RWPE2 (cell line): ENCODE measurements at places on chromosomes 4 and X.

- DNase-seq: no peak
Observed at GRCh38 chr4:76003620-76004019, 3.7 kb downstream of the CXCL9 start.

DNA sequence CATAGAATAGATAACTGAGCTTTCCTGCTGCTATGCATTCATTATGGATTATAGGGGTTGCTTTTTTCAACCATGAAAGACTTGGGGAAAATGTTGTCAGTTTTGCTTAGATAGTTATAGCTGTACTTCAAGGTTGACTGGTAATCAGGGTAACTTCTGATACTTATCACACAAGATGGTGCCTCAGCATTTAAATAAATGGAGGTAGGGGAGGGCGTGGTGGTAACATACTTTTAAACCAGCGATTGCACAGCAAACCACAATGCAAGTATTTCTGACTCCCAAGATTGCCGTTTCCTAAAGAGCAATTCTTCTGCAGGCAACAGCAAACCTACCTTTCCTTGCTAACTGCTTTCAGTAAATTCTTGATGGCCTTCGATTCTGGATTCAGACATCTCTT, 1.3 kb downstream of the CXCL10 start:
- DNase-seq: no peak

GRCh38 chrX:123340696-123341095, 156.6 kb downstream of the GRIA3 start:
- no peak for DNase-seq

- no peak for DNase-seq
Observed at GRCh38 chr4:82753725-82754410, 44.7 kb downstream of the SCD5 start.

- peak; percentile 22 for DNase-seq
Observed at GRCh38 chrX:19912-20571, 261.1 kb upstream of the PLCXD1 start.

DNA sequence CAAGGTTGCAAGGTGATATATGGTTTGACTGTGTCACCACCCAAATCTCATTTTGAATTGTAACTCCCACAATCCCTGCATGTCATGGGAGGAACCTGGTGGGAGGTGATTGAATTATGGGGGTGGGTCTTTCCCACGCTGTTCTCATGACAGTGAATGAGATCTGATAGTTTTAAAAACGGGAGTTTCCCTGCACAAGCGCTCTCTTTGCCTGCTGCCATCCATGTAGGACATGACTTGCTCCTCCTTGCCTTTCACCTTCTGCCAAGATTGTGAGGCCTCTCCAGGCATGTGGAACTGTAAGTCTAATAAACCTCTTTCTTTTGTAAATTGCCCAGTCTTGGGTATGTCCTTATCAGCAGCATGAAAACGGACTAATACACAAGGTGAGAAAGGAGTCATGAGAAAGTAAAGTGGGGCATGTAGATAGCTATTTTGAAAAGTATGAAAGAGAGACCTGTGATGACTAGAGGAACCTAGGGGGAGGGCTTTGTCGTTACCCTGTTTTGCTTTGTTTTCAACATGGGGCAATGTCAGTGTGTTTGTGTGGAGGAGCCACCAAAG, 6.3 kb downstream of the ZBTB49 start:
- DNase-seq: no peak

GRCh38 chr4:3301450-3302172, 8.8 kb downstream of the RGS12 start:
- DNase-seq: no peak

DNA sequence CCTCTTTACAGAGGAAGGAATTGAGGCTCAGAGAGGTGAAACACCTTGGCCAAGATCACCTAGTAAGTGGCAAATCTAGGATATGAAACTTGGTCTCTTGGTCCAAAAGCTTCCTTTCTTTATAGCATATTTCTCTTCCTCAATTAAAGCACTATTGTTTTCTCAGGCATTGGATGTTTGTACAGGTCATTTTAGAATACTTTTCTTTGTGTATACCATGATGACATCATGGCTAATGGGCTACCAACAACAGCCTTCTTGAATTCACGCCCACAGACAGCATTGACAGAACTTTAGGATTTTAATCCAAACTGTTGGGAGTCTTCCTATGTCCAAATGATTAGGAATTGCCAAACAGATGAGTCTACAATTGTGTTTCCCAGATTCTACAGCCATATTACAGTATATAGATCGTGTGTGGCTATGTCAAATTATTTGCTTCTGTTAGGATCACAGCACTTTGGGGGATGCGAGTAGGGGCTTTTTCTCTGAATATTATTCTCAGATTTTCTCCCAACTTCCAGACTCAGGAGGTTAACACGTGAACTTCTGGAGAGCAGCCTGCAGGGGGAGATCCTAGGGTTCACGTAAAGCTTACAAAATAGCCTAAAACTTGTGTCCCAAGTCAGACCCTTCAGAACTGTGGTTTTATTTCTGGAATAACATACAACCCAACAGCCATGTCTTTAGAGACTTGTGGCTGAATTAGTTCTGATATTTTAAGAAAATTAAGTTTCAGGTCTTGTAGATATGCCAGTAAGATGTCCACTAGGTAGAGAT, 191.8 kb downstream of the SHROOM3 start:
- DNase-seq: no peak

GRCh38 chr4:121749225-121749624, 15.7 kb downstream of the SMIM43 start:
- no peak for DNase-seq

DNA sequence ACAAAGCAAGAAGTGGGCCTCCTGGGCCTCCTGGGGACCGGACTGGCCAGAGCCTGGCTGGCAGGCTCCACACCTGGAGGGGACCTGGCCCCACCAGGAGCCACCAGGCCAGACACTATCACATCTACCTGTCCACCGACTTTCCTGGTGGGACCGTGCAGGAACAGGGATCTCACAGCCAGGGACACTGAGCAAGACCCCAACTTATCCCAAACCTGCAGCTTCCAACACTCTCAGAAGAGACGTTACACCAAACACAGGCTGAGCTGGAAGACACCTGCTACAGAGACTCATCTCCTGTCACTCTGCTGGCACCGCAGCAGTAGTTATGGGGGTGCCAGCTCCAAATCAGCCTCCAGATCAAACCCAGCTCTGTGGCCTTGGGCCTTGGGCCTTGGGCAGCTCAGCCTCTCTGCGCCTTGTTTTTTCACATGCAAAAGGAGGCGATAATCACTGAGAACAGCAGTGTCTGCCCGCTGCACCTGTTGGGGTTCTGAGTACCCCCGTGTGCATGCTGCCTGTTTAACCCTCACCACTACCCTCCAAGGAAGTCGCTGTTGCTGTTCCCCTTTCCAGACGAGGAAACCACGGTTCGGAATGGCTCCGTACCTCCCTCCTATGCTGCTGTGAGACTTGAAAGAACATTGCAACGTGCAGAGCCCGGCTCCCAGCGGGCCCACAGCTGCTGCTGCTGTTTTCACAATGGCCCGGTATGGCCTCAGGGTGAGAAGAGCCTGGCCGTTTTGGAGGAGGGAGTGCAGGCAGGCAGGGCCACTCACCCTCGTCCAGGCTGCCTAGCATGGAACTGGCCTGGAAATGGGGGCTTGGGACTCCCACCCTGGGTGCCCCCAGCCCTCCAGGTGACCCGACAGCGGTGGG, 69.6 kb downstream of the ADRA2C start:
- DNase-seq: no peak

DNA sequence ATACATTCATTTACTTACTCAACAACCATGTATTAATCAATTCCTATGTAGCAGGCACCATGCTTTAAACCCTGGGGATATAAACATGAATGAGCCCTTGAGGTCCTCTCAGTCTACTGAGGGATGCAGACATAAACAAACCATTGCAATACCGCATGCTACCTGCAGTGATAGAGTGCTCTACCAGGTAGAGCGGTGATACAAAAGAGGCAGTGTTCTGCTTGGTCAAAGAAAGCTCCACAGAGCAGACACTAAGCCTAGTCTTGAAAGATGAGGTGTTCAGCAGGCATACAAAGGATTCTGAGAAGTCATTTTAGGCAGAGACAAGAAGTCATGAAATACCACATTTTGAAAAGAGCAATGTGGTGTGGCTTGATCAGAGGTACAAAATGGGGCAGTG, 26.9 kb upstream of the AMOT start:
- DNase-seq: no peak

DNA sequence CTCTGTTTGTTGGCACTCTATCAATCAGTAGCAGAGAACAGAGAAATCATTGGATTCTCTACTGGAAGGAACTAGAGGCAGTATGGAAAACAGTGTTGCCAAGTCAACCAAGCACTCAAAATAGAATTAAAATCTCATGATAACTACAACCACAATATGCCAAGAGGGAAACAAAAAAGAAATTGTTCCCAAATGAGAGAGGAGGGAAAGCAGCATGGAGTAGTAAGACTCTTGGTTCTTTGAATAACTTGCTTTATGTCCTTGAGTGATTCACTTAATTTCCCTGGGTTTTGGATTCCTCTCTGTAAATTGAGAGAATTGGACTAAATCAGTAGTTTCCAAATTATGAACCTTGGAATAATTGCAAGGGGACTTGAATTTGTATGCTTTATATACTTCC, 285.5 kb upstream of the ANKRD50 start:
- no peak for DNase-seq

DNA sequence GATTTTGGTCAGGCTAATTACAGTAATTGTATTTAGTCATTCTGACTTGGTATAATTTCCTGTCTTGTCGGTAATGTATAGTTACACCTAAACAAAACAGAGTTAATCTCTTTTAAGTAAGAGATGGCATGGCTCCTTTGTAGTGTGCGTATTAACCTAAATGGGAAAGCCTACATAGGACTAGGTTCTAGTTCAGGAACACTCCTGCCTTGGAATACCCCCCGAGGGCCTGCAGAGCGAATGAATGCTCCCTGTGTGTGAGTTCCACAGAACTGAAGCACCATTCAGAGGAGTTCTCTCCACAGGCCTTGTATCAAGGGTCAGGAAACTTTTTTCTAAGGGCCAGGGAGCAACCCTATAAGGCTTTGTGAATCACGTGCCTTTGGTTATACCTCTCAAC, 44.9 kb upstream of the STIM2 start:
- DNase-seq: no peak

- no peak for DNase-seq
Observed at GRCh38 chrX:50188859-50189600, 11.8 kb downstream of the AKAP4 start.

- DNase-seq: no peak
Observed at GRCh38 chr4:77197361-77197760, 40.4 kb downstream of the CCNG2 start.

DNA sequence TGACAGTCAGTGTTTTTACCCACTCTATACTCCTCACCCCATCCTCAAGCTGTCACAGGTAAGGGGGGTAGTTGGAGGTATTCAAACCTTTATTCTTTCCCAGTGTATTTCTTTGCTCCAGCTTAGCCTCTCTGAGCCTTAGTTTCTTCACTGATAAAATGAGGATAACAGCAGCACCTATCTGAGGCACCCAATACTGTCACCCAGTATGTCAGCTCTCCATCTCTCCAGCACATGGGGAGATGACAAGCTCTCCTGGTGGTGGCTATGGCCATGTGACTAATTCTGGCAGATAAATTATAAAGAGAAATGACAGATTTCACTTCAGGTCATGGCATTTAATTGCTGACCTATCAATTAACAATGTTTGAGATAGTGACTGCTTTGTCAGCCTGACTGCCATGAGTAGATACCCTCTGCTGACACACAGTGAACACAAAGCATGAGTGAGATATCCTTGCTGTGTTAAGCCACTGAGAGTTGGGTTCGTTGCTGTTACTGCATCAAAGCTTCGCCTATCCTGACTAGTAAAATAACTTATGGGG, 176.4 kb upstream of the TBC1D9 start:
- DNase-seq: no peak

DNA sequence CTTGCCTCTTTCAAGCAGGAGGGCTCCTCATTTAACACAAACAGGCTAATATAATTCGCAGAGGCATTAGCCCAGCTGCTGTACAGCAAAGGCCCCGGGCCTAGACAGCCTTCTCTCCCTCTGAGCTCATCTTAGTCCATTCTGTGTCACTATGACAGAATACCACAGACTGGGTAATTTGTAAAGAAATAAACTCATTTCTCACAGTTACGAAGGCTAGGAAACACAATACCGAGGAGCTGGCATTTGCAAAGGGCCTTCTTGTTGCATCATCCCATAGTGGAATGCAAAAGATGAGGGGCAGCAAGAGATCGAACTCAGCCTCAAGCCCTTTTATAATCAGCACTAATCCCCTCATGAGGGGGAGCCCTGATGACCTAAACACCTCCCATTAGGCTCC, 48.5 kb downstream of the TSPAN5 start:
- no peak for DNase-seq

DNA sequence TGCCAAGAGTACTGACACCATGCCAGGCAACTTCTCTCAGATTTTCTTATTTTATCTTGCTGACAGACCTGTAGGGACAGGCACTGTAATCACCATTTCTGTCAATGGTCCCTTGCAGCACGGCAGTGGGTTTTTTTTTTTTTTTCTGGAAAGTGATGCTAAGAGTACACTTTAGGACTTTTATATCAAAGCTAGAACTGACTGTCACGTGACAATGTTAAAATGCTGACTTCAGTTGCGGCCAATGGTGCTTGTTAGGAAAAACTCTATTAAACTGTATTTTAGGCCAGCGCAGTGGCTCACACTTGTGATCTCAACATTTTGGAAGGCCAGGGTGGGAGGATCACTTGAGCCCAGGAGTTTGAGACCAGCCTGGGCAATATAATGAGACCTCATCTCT, 12.3 kb upstream of the SCOC start:
- DNase-seq: no peak

- no peak for DNase-seq
Observed at GRCh38 chr4:77801260-77801608, 17.9 kb downstream of the CNOT6L start.

- DNase-seq: no peak
Observed at GRCh38 chr4:117908306-117909207, 125.7 kb upstream of the NDST3 start.

DNA sequence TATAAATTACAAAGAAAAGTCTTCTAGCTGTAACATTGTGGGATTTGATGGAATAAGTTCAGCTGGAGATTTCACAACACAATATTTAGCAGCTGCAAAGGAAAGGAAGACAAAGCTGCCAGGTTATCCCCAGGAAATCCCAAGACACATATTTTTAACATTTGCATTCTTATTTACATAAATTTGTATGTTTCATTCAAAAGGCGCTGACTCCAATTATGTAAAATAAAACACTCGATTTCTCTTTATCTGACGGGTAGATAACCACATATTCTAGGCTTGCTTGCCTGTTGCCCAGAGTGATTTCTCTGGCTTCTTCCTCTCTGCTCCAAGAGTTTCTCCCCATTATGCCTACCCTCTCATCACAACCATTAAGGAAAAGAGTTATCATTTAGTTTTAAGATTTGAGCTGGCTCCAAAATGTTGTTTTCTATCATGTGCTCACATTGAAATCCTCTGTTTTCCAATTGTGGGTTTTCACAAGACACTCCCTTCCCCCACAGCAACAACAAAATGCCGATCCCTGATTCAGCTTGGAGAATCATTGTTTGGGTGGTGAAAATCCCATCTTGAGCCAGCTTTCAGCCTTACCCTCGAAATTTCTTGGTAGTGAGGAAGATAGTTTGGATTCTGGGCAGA, 128.2 kb upstream of the RASGEF1B start:
- no peak for DNase-seq

GRCh38 chr4:123662827-123663226, 266.2 kb downstream of the SPRY1 start:
- no peak for DNase-seq

- peak; percentile 66 for DNase-seq
Observed at GRCh38 chrX:110142096-110142495, 139.2 kb downstream of the TMEM164 start.

GRCh38 chr4:101201421-101201820, 145.9 kb downstream of the PPP3CA start:
- no peak for DNase-seq

GRCh38 chr4:80309294-80310004, 26.1 kb upstream of the CFAP299 start:
- peak; percentile 52 for DNase-seq

- DNase-seq: no peak
Observed at GRCh38 chr4:169625886-169626285, 5.5 kb downstream of the CLCN3 start.
